Stimulated activated CD8-positive, alpha-beta memory T cell treated with anti-CD3 and anti-CD28 coated beads, Interleukin-15, amount 100 ng/mL, for 48 hours (primary cell): ENCODE measurements at places on chromosomes 11 and 22.

DNA sequence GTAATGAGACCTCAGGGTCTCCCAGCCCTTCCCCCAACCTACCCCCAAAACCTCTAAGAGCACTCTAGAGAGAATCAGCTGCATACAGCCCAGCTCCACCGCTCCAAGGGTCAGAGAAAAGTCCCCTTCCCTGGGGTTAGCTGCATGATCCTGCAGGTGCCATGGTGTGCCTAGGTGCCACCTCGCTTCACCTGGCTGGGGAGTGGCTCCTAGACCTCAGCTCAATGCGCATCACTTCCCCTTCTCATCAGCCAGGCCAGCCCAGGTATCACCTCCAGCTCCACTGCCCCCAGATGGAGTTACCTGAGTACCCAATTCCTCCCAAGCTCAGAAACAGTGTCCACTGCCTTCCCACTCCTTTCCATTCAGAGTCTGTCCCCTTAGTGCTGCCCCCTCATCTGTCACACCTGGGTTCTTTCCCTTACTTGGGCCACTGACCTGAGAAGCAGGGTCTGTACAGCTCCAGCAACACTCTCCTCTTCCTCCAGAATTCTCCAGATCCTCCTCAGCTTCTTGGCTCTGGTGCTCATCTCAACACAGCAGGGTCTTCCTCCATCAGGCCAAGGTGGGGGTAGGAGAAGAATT lies 1.3 kb downstream of the STARD10 start:
- no peak for DNase-seq

GRCh38 chr11:32244453-32244852 lies 153.6 kb downstream of the RCN1 start:
- no peak for DNase-seq

GRCh38 chr22:25751174-25751581 lies 9.2 kb downstream of the MYO18B start:
- no peak for DNase-seq

GRCh38 chr22:50577987-50578775 lies at the start of gene CPT1B:
Gene CPT1B (minus strand): TSS chr22:50578427. CDS start chr22:50577915, 512 bp downstream.
- DNase-seq: no peak

DNA sequence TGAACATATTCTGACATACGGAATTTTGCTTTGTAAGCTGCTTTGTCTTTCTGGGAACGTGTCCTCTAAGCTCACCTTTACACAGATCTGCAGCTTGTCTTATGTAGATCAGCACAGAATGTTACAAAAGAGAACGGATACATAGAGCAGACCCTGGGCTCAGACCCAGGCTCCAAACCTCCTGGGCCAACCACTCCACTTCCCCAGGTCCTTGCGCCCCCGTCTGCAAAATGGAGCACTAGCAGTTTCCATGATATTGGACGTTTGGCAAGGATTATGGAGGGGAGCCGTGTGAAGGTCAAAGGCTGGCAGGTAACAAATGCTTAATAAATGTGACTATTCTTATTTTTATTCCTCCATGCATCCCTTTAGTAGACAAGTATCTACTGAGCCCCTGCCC lies 358.4 kb downstream of the CTTN start:
- DNase-seq: no peak

GRCh38 chr11:114091516-114092397 lies 32.2 kb downstream of the ZBTB16 start:
- no peak for DNase-seq

GRCh38 chr11:112128483-112129121 lies 35.3 kb downstream of the IL18 start:
- no peak for DNase-seq

GRCh38 chr11:6927030-6927617 lies 898 bp downstream of the ZNF215 start:
- DNase-seq: no peak

GRCh38 chr22:30299322-30299721 lies 10.0 kb upstream of the CASTOR1 start:
- DNase-seq: no peak

DNA sequence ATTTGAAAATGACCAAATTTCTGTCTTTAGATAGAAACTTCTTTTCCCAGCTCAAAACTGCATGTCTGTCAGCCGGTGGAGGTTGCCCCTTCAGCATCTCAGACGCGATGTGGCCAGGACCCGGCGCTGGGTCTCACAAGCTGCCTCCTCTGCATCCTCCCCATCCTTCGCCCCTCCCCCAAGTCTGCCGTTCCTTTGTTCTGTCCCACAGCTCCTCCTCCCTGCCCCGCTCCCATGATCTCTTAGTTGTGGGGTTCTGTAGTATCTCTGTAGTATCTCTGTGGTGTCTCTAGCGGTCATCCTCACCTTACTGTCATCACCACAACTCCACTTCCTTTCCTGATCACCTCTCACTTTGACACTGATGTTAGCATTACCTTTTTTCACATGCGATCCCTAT lies 49.9 kb downstream of the TRAF6 start:
- DNase-seq: no peak

GRCh38 chr11:5507177-5507932 lies 2.4 kb downstream of the UBQLN3 start:
- no peak for DNase-seq

GRCh38 chr11:13999704-14000103 lies 37.2 kb downstream of the SPON1 start:
- DNase-seq: no peak

DNA sequence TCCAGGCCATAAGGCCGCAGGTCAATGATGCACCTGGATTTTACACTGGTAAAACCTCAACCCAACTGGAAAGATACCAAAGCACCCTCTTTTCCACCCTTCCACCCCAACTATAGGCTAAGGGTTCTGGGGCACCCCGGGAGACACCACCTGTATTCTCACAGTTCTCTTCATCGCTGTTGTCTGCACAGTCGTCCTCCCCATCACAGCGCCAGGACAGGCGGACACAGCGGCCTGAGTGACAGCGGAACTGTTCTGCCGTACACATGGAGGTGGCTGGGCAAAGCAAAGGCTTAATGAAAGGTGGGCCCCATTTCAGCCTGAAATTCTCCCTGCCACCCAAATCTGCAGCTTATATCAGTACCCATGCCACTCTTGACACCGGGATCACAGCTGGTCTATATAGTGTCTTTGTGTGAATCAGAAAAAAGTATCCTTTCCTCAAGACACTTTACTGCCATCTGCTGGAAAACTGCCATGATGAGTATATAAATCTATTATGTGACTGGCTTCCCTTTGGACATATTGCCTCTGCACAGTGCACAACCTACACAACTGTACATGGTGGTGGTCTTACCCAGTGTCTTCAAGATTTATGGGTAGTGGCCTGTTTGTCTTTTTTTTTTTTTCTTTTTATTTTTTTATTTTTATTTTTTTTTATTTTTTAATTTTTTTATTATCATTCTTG lies 21.5 kb downstream of the LRP4 start:
- no peak for DNase-seq

GRCh38 chr11:32420937-32421901 lies 14.1 kb downstream of the WT1 start:
- no peak for DNase-seq

DNA sequence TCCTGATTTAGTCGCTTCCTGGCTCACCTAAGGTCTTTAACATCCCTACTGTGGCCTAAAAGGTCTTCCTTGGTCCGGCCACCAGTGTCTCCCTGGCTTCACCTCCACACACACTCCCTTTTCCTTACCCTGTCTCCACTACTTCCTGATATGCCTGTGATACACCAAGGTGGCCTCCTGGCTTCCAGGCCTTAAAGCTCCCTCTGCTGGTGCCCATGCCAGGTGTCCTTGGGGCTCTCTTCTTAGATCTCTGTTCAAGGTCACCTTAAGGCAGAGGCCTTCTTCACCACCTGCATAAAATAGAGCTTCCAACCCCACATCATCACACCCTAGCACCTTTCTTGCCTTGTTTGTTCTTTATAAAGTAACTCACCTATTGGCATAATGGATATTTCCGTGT lies 787.7 kb downstream of the NTM start:
- no peak for DNase-seq

DNA sequence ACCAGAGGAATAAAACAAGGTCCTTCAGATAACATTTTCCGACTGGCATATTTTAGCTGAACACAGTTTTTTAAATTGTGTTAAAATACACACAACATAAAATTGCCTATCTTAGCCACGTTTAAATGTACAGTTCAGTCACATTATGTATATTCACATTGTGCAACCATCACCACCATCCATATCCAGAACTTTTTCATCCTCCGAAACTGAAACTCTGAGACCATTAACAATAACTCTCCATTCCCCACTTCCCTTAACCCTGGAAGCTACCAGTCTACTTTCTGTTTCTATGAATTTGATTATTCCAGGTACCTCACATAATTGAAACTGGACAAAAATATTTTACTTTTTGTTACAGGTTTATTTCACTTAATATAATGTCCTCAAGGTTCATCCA lies 213.3 kb downstream of the ETS1 start:
- DNase-seq: no peak

GRCh38 chr11:79243422-79244210 lies 197.2 kb downstream of the TENM4 start:
- DNase-seq: no peak

- no peak for DNase-seq
Measured at GRCh38 chr11:34449013-34449412, 10.3 kb downstream of the CAT start.

DNA sequence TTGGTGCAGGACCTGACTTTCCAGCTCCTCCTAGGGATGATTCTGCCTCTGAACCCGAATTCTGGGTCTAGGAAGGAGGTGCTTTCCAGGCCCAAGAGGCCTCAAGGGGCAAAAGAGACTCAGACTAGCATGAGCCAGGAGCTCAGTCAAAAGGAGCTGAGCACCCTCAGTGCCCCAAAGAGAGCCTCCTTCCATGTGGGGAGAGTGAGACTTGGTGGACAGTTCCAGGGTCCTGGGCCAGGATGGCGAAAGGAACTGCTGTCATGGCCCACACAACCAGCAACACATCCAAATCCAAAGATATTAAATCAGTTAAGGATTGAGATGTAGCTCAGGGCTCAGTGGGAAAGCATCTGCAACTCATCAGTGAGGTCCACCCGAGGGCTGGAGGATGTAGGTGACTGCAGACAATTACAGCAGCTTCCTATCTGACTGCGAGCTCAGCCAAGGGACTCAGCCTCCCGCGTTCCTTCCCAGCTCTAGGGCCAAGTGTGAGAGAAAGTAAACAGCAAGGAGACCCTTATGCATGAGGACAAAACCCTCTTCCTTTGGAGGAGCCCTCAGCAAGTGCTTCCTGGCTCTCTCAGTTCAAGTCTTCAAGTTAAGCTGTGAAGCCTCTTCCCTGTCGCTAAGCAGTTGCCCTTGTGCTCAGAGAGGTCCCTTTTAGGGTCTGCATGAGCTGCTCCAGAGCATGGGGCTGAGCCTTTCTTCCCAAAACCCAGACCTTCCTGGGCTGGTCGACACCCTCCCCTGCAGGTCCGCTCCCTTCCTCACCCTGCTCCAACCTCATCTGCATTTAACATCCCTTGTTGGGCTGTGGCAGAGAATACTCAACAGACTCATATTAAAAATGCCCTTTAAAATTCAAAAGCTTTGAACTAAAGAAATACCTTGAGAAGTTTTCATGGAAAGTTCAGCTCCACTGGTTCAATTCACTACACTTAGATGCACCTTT lies 35.8 kb downstream of the C11orf58 start:
- DNase-seq: no peak

DNA sequence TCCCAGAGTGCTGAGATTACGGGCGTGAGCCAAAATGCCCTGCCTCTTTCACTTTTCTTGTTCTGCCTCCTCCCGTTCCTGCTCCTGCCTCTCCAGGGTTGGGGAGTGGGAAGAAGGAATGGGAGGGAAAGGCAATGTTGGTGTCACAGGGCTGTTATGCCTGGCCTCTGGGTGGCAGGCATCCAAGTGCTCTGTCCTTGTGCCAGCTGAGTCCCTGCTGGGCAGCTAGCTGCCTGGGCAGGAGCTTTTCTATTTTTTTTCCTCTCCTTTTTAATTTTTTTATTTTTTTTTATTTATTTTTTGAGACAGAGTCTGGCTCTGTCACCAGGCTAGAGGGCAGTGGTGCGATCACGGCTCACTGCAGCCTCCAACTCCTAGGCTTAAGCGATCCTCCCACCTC lies 4.1 kb upstream of the SAC3D1 start:
- DNase-seq: no peak

DNA sequence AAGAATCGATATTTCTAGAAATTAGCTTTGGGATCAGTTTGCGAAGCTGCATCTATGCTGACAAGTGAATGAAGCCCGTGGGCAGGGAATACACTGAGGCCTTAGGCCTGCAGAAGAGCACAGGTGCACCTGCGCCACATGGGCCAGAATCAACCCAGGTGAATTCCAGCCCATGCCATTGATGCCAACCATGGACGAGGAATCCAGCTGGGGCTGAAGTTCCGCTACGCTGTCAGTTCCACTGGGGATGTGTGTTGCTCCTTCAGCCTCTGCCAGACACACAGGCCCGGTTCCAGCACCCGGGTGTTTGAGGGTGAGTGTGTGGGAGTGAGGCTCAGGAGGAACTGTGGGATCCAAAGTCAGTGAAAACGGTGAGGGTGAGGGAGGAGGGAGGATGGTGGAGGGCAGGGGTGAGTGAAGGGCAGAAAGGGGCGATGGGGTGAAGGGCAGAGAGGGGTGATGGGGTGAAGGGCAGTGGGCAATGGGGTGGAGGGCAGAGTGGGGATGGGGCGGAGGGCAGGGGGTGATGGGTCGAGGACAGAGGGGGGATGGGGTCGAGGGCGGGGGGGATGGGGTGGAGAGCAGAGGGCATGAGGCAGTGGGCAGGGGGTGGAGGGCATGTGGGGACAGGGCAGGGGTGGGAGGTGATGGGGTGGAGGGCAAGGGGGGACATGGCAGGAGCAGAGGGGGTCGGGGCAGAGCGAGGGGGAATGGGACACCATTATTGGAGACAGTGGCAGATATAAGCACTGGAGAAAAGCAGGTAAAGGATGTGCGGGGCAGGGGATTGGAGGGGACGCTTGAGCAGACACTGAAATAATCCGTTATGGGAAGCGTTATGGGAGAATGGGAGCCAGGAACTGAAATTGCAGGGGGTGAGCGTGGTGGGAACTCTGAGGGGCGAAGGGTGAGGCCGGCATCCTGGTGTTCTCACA lies 931.6 kb downstream of the BRD1 start:
- no peak for DNase-seq

GRCh38 chr22:44661070-44661469 lies 40.9 kb upstream of the PRR5 start:
- no peak for DNase-seq

GRCh38 chr11:65981101-65981740 lies 19.7 kb downstream of the SART1 start:
- no peak for DNase-seq

GRCh38 chr11:62269654-62270278 lies at the start of gene SCGB2A2:
Gene SCGB2A2 (plus strand): TSS chr11:62270158. CDS start chr11:62270217, 59 bp downstream.
- DNase-seq: no peak
